ENCODE measurements at places on chromosomes 3 and 15.

- DNase-seq: peak; percentile 37
Measured at GRCh38 chr3:111080413-111080812, 8.8 kb downstream of the NECTIN3 start.

- DNase-seq: no peak
Measured at GRCh38 chr15:94844538-94845389, 613.4 kb downstream of the MCTP2 start.

DNA sequence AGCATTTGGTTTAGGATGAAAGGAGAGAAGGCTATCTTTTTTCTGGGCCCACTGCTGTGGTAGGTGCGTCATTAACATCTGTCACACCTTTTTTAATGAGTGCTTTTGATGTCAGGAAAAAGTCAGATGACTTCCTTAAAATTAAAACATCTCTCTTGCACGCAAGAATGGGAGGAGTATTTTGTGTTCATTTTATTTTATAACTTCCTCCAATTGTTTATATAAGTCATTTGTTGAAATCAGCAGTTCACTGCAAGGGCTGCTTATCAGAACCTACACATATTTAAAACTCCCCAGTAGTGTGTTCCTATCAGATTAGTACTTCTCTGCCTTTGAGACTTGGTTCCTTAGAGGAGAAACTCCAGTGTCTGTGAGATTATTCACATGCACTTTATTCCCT is 143.8 kb downstream of the NEO1 start:
- DNase-seq: no peak

DNA sequence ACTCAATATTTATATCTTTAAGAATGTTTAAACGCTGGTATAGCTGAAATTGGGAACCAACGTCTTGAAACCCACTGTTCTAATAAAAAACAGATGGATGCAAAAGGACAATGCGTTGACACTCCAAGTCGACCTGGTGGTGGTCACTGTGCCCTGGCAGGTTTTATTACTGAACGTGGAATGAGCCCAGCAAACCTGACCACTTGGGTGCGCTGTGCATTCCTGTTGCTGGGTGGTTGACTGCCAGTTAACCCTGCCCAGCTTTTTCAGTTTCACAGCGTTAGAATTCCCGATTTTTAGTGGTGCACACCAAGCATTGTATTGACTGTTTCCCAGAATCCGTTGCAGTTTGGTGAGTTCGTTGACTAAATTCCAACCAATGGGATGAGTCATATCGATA is 384.4 kb downstream of the OCA2 start:
- DNase-seq: no peak

Measured in AG04450 (cell line).